ENCODE measurements at places on chromosomes 7 and 10.

GRCh38 chr7:156034397-156034796 lies 222.1 kb upstream of the SHH start:
- DNase-seq: no peak

DNA sequence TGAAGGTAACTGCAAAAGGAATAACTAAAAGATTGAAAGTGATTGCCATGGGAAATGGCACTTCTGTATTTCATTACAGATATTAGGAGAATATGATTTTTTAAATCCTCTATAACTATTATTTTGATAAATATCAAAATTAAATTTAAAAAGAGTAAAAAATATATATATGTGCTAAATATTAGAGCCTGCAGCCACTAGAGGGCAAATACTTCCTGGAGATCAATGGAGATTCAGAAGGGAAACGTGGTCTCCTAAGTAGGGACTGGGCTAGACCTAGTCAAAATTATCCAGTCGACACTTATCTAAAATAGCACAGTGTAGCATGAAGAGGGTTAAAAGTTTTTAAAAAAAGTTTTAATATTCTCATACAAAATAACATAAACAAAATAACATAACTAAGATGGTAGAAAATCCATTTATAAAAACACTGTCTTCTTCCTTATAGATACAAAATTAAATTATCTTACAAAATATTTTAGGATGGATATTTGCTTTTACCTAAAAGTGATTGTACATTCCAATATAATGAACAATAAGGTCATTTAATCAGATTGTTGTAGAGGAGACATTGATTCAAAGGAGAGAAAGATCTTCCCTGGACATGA lies 434.3 kb downstream of the MDFIC start:
- no peak for DNase-seq

DNA sequence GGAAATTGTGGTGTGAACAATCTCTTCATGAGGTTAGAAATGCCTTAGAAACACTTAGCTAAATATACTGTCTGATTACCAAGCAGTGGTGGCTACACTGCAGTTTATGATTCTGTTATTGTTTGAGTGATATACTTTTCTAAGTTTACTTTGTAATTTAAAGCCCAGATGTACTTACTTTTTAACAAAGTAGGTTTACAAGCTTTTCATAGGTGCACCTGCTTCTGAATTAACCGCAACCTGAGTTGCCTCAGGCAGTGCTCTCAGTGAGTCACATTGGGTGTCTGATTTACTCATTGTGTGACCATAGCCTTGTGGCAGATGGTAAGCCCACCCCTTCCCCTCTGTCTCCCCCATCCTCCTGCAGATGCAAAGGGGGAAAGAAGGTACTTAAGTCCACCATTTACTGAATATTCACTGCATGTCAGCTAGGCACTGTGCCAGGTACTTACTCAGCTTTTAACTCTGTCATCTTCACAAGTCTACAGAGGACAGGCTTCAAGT lies 9.0 kb downstream of the MTURN start:
- no peak for DNase-seq

GRCh38 chr7:24334012-24334411 lies 50.0 kb downstream of the NPY start:
- no peak for DNase-seq

GRCh38 chr10:29746080-29746797 lies 111.5 kb upstream of the SVIL start:
- DNase-seq: peak; percentile 47

DNA sequence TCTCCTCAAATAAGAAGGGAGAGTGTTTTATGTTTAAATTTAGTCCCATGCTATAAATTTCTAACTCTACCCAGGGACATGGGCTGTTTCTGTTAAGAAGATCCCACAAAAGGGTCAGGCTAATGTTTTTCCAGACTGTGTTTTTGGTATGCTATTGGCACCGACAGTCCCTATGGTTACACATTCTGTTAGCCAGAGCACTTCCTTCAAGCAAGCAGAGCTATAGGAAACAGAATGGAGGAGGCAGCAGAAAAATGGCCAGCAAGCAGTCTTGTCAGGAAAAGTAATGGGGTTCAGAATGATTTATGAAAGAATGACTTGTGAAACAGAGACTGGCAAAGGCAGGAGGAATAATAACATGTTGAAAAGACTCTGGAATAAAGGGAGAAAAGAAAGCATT lies 44.8 kb upstream of the PHYHIPL start:
- no peak for DNase-seq

DNA sequence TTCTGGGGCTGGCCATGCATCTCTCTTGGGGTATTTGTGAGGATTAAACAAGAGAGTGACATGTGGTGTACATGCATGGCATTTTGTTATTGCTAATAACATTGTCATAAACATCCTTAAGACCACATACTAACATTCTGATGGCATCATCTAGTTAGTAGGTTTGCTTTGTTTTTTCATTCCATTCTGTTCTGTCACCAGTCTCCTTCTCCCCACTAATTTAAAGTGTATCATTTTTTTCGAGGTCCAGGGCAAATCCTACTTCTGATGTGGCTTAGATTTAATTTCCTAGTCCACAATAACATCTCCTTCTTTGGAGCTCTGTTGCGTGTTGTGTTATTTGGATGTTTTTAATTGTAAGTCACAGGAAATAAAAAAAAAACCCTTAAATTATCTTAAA lies 248.1 kb downstream of the LRMDA start:
- DNase-seq: no peak

GRCh38 chr10:100878291-100878910 lies 34.4 kb upstream of the SLF2 start:
- DNase-seq: peak; percentile 42

GRCh38 chr7:13822678-13823077 lies 166.8 kb downstream of the ETV1 start:
- DNase-seq: no peak

DNA sequence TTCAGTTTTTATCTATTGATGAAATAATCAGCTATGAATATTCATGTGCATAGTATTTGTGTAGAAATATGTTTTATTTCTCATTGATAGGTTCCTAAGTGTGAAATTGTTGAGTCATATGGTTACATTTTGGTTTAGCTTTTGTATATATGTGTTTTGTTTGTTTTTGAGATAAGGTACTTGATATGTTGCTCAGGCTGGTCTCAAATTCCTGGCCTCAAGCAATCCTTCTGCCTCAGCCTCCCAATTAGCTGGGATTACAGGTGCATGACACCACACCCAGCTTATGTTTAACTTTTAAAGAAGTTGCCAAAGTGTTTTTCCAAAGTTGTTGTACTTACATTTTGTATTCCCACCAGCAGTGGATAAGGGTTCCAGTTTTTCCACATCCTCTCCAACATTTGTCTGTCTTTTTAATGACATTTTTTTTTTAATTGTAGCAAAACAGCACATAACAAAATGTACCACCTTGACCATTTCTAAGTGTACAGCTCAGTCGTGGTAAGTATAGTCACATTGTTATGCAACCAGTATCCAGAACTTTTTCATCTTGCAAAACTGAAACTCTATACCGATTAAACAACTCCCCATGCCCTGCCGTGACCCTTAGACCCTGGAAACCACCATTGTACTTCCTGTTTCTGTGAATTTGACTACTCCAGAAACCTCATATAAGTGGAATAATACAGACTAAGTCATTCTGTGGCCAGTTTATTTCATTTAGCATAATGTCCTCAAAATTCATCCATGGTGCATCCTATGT lies 12.6 kb upstream of the UBE2D1 start:
- no peak for DNase-seq

DNA sequence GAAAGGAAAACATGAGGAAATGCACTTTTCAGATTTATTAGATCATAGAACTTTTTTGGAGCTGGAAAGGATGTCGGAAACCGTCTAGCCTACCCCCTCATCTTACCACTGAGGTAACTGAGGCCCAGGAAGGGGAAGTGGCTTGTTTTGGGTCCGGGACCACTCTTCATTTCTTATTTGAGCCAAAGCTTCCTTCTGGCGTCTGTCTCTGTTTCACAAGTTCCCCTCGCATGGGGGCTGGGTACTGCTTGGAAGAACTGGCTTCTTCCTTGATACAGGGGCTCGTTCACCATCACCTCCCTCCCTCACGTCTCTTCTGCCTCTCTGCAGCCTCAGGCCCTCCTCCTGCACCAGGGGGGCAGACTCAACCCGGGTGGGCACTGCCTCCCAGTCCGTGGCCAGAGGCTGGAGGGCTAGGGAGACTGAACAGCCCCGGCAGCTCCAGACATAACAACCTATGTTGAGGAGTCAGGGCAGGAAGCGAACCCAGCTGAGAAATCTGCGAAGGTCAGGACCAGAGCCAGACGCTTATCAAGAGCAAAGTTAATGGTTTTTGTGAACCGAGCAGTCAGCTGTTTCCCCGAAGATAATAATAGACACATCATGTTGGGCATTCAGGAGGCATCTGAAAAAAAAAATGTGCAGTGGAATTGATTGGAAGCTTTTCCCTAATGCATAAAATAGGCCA lies 12.9 kb downstream of the HTRA1 start:
- no peak for DNase-seq

- DNase-seq: no peak
Measured at GRCh38 chr7:112006071-112006470, 200.1 kb downstream of the DOCK4 start.

- DNase-seq: no peak
Measured at GRCh38 chr7:94250987-94251386, 143.7 kb upstream of the COL1A2 start.

DNA sequence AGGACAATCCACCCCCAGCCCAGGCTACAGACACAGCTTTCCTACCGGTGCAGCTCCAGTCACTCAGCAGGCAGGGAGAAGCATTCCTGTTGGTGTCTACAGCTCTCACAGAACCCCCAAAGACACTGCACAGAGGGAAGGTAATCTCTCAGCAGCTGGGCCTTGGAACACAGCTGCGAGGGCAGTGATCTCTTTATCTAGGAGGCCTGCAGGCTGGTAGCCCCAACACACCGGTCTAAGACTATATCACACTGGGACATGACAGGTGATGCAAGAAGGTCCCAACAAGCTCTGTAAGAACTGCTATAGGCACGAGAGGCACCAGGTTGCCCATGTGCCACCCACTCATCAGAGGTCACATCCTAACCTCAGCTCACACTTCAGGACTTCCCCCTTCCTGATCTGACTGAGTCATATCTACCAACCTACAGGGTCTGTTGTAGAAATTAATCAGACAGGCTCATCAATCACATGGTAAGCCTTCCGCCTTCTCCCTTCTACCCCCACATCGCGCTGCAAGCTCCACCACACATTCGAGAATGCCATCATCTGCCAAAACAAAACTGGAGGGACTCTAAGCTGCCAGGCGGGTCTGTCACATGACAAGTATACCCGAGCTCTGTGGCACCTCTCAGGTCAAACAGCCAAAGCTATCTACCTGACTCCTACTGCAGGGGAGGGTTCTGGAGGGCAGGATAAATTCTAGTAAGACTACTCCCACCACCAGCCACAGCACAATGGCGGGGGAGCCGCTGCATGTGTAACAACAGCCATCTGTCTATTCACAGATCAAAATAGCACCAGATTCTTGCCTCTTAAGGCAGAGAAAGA lies 26.1 kb downstream of the FAM53B start:
- DNase-seq: no peak

GRCh38 chr10:124221356-124222317 lies 128.2 kb upstream of the CHST15 start:
- no peak for DNase-seq

- DNase-seq: no peak
Measured at GRCh38 chr10:8163824-8164223, 109.3 kb downstream of the GATA3 start.

DNA sequence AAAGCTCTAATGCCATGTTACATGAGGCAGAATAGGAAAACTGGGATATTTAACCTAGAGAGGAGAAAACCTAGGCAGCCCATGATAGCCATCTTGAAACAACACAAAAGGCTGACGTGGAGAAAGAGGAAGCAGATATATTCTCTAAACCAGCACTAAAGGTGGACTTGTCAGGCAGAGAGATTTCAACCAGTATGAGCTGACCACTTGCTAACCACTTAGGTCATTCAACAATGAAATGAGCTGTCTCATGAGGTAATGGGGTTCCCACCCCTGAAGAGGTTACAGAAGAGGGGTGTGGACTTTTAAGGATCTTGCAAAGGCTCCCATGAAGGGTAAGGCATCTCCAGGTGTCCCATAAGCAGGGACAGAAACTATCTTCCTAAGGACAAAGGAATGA lies 26.8 kb upstream of the EGR2 start:
- no peak for DNase-seq

DNA sequence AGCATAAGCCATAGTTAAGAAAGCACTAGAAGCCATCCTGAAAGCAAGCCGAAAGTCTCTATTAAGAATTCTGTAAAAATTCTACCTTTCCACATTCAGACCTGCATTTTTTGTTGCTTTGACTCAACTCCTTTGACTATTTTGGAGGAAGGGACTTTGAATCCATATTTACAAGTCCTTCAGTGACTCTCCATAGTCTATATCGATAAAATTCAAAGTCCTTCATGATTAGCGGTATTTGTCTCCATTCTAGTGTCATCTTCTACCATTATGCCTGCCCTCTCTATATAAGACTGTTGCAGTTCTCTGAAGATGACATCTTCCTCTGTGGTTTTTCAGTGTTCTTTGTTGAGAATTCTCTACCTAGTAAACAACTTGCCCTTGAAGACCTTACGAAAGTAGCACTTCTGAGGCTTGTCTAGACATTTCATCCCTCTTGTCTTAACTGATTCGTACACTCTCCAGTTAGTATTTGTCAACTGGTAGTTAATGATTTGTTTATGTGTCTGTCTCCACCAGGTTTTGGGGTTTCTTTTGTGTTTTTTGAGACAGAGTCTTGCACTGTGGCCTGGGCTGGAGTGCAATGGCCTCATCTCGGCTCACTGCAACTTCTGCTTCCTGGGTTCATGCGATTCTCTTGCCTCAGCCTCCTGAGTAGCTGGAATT lies 1.7 kb downstream of the CCSER2 start:
- no peak for DNase-seq

DNA sequence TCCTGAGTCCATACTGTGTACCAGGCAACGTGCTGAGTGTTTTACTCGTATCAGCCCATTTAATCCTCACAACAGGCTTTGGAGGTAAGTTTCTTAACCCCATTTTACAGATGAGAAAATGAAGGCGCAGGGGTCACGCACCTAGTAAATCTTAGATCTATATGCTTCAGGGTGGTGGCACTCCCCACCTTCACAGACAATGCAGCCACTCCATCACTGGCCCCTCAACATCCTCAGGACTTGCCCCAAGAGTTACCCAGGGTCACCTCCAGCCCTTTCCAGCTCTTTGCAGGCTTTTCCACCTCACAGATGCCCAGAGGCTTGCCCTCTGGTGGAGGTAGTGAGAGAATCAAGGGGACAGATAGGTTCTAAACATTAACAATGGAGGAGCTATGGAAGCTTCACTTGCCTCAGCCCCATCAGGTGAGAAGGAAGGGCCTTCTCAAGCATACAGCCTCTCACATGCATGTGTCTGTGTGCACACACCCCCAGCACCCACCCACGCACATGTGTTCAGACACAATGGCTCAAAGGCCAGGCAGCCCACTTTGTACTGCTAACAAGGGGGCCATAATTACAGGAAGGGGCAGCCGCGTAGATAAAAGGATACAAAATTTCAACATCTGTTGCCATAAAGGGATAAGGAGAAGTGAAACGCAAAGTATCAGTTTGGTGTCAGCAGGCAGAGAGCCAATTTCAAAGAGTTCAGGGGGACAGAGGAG lies 29.1 kb downstream of the DPCD start:
- DNase-seq: no peak

Data from AG09309 (cell line).